ENCODE measurements at places on chromosomes 6 and 20. TPM values are rescaled to one million over a fixed set of nuclear protein-coding genes. Genes with fewer than 3 reads are reported as not detected.

TNF gene
- total RNA-seq: not detected

C6orf141 gene
- total RNA-seq: 6.1 TPM

ARMC2 gene
- 4.3 TPM for total RNA-seq

ZNF133 gene
- 37.5 TPM for total RNA-seq

MYCT1 gene
- 6.6 TPM for total RNA-seq

CDKN1A gene
- 143 TPM for total RNA-seq

HMGCLL1 gene
- 6.9 TPM for total RNA-seq

MYH7B gene
- total RNA-seq: 0.73 TPM

ZNF334 gene
- 8.2 TPM for total RNA-seq

GPLD1 gene
- 2.5 TPM for total RNA-seq

C6orf58 gene
- 0.44 TPM for total RNA-seq

FAM229B gene
- total RNA-seq: 6.3 TPM

STMND1 gene
- total RNA-seq: not detected

FAM162B gene
- total RNA-seq: 11.8 TPM

BCAS1 gene
- total RNA-seq: not detected

DNA sequence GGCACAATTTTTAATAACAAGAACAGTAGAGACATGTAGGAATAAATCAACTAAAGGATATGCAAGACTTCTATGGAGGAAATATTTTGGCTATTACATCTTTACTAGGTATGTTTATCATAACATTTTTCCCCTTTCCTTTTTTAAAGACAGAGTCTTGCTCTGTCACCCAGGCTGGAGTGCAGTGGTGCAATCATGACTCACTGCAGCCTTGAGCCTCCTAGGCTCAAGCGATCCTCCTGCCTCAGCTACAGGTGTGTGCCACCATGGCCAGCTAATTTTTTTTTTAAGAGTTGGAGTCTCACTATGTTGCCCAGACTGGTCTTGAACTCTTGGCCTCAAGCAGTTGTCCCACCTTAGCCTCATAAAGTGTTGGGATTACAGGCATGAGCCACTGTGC is 37.0 kb downstream of the AKAP7 start:
- no peak for DNase-seq

DNA sequence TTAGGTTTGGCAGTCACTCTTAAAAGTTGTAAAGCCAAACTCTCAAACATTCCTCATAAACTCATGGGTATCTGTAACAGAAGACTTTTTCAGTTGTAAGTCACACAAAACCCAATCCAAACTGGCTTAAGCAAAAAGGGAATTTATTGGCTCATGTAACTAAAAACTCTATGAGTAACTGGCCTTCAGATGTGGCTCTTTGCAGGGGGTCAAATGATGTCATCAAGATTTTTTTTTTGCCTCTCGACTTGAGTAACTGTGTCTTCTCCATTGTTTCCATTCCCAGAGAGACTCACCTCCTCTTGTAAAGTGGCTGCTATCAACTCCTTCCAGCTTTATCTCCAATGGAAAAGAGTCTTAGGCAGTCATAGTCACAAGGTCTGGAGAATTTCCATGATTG is 645.0 kb downstream of the DHX35 start:
- DNase-seq: no peak

GRCh38 chr20:1587781-1588532 is 30.5 kb upstream of the SIRPD start:
- DNase-seq: no peak

- no peak for DNase-seq
Measured at GRCh38 chr6:44401138-44401537, 13.6 kb downstream of the CDC5L start.

DNA sequence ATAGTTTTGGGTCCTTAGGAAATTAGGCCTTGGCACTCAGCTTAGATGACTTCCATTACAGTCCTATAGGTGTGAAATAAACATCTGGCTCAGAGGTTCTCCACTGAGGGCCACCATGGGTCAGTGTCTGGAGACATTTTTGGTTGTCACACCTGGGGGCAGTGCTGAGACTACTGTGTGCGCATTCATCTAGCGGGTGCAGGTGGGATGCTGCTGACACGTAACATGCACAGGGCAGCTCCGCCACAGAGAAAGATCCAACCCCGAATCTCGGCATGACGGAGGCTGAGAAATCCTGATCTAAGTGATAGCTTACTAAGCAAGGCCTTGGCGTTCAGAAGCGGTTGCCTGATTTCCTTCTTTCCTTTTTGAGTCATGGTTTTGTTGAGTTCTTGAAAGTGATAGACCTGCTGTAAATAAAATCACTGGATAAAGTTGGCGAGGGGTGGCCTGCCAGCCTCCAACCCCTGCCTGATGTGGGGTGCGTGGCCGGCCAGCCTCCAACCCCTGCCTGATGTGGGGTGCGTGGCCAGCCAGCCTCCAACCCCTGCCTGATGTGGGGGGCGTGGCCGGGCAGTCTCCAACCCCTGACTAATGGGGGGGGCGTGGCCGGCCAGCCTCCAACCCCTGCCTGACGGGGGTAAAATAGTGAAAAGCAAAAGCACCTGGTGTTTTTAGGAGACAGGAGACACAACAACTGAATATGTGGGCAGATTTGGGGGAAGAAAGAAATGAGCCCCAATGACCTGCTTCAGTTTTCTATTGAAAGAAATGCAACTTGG is 158.1 kb downstream of the CDH26 start:
- DNase-seq: no peak

GRCh38 chr6:102407886-102408741 is 1014.6 kb downstream of the GRIK2 start:
- DNase-seq: no peak

DNA sequence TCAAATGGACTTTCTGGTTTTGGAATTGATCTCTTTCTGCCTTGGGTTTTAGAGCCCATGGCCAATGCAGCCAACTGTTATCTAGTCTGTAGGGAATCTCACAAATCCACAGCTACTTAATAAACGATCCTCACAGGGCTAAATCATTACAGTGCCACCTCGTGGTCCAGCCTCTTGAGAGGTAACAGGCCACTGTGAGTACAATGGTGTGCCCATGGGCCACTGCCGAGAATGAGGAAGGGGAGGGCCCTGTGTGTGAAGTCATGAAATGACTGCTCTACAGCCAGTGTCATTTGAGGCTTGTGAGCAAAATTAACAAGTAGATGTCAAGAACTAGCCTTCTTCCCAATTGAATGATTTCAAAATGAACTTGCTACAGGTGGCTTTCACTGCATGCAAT is 54.3 kb upstream of the GMPR start:
- no peak for DNase-seq

GRCh38 chr6:145028144-145028818 is 707.0 kb downstream of the EPM2A start:
- DNase-seq: no peak

- DNase-seq: no peak
Measured at GRCh38 chr6:192313-192664, 100.0 kb upstream of the DUSP22 start.

DNA sequence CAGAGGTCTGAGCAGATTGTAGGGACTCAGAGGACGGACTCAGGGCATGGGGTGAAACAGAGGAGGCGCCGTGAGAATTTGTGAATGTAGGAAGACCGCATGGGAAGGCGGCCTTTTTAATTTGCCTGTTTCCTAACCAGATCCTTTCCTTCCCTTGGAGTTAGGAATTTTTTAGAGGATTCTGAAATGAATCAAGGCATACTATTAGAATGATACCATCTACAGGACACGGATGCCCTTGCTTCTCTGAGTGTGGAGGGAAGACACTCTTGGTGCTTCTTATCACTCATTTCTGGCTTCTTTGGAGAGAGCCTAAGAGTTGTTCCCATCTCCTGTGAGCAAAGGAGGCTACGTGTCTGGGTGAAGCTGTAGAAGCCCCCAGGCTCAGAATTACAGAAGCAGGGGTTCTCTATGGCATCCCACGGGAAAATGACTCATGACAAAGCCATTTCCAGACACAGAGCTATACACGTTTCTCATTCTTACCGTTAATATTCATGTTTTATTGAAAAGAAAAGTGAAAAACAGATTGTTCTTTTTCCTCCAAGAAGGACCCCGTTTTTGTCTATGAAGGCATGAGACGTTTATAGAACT is 148.5 kb downstream of the EDN3 start:
- DNase-seq: no peak

DNA sequence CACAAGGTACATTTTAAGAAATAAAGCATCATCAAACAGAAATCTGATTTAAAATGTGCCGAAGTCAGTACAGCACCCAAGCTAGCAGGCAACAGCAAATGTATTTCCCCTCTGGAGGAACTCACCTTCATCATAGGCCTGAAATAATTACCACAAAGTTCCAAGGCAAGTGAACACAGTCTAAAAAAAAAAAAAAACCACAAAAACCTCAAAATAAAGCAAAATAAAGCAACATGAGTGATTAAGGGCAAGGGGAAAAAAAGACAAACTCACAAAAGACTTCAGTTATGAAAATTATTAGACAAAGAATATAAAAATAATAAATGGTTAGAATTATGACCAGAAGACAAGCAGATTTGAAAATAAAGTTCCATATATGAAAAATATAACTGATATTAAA is 10.4 kb downstream of the GPR63 start:
- DNase-seq: no peak

DNA sequence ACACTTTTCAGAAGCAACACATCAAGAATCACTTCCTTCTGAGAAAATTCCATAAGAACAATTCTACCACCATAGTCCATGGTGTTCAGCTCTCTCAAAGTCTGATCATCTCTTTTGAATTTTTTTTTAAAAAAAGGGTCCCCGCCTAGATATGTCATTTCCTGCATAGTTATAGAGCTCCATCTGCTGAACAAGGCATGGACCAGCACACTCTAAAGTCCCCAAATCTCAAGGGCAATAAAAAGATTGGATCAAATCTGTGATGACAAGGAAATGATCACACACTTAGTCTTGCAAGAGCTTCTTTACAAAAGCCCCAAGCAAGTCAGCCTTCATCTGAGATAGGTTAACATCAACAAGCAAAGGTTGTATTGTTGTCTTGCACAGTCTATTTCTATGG is 100.7 kb upstream of the STMND1 start:
- DNase-seq: no peak

DNA sequence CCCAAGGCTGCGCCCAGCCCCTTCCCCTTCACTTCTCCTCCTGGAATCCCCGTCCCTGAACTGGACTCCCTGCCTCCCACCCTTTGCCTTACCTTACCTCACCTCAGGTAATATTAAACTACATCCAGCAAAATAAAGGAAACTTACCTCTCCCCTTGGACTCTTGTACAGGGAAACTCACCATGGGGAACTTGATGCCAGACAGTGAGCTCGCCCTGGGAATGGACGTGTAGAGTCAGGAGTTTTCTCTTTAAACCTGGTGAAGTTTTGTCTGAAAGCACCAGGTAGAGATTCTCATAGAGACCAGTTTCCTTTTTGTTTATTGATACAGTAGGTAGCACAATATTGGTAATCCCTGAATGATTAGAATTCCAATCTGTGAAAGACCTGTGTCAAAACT is 544 bp upstream of the HLA-C start:
- DNase-seq: no peak

GRCh38 chr6:111521497-111522270 is 38.7 kb upstream of the REV3L start:
- DNase-seq: no peak

- DNase-seq: no peak
Measured at GRCh38 chr6:157800420-157801237, 22.4 kb upstream of the SNX9 start.

DNA sequence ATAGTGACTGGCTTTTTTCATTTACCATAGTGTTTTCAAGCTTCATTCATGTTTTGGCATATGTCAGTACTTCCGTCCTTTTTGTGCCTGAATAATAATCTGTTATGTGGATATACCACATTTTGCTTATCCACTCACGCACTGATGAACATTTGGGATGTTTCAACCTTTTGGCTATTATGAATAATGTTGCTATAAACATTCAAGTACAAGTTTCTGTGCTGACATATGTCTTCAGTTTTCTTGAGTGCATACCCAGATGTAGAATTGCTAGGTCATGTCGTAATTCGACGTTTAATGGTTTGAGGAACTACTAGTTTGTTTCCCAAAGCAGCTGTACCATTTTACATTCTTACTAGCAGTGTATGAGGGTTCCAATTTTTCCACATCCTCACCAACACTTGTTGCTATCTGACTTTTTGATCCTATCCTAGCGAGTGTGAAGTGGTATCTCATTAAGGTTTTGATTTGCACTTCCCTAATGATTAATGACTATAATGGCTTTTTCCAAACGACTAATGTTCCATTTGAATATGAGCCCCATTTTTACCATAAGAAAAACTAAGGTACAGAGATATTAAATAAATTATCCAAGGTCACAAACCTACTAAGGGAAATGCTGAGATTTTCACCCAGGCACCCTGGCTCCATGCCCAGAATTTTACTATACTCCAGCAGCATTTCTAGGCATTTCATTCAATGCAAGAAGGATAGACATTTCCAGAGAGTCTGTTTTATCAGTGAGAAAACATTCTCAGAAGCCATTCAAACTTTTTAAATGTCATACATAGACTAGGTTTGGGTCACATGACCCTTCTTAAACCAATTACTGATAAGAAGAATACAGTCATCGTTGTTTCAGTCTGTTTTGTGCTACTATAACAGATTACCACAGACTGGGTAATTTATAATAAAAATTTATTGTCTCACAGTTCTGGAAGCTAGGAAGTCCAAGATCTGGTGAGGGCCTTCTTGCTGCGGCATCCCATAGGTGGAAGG is 71.1 kb upstream of the RUNX2 start:
- DNase-seq: no peak

- DNase-seq: no peak
Measured at GRCh38 chr20:45944965-45945677, 10.6 kb downstream of the PCIF1 start.

GRCh38 chr6:158972241-158973233 is 27.5 kb downstream of the RSPH3 start:
- DNase-seq: no peak

GRCh38 chr6:31940256-31940664 is 5.6 kb upstream of the CFB start:
- no peak for DNase-seq

GRCh38 chr6:80382811-80383210 is 276.3 kb downstream of the BCKDHB start:
- no peak for DNase-seq

- no peak for DNase-seq
Measured at GRCh38 chr6:36649701-36650484, 28.6 kb upstream of the CDKN1A start.

DNA sequence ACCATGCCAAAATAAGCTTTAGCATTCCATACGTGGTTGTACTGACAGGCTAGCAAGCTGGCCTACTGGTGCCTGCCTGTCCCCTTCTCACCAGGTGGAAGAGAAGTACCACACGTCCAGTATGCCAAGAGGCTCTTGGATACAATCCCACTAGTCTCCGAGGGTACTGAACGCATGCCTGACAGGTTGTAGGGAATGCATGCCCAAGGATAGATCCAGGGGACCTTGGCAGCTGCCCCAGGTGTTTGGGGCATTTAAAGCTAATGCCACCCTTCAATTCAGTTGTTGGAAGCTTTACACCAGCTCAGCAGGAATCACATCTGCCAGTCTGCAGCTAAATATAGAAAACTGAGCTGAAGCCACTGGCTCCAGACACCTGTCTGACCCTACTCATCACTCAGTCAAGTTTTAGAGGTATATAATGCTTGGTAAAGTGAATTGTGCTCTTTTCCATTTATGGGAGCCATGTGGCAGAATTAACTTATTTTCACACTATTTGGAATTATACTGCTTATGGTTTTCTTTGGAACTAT is 4.9 kb downstream of the TUBB2B start:
- DNase-seq: no peak
